Endothelial cell of coronary artery (primary cell): ENCODE measurements at places on chromosomes 1 and 21. TPM values are rescaled to one million over a fixed set of nuclear protein-coding genes. Genes with fewer than 3 reads are reported as not detected.

The COL9A2 gene
- 0.09 and 0.28 TPM in 2 replicates for total RNA-seq

The AK5 gene
- 7.4 and 10.6 TPM in 2 replicates for total RNA-seq

The RGSL1 gene
- total RNA-seq = not detected in 2 replicates

The UMODL1 gene
- not detected in 2 replicates for total RNA-seq

The FCAMR gene
- not detected in 2 replicates for total RNA-seq

The C1orf74 gene
- 2.2 and 2.7 TPM in 2 replicates for total RNA-seq

The TMEM79 gene
- 1.2 and 1.5 TPM in 2 replicates for total RNA-seq

The BEND5 gene
- total RNA-seq = not detected in 2 replicates

The PHLDA3 gene
- 50.0 and 55.7 TPM in 2 replicates for total RNA-seq

The AMPD1 gene
- total RNA-seq = not detected in 2 replicates

The STYXL2 gene
- not detected in 2 replicates for total RNA-seq

The CBR3 gene
- 5.7 and 11.1 TPM in 2 replicates for total RNA-seq

The RRP1B gene
- 24.6 and 28.8 TPM in 2 replicates for total RNA-seq

The OR10Z1 gene
- not detected in 2 replicates for total RNA-seq

The NBPF20 gene
- 2.6 and 3.7 TPM in 2 replicates for total RNA-seq

The ARTN gene
- total RNA-seq = 0.09 TPM in 1 of 2 replicates, not detected in the other

The GNG4 gene
- not detected in 2 replicates for total RNA-seq

The AMY1A gene
- total RNA-seq = not detected in 2 replicates

The AKNAD1 gene
- not detected in 2 replicates for total RNA-seq

The IL22RA1 gene
- under 0.01 TPM in 1 of 2 replicates, not detected in the other for total RNA-seq

The TMEM59 gene
- total RNA-seq = 189 and 340 TPM in 2 replicates

The KRTAP26-1 gene
- total RNA-seq = not detected in 2 replicates

The KCNJ15 gene
- 0.09 and 0.18 TPM in 2 replicates for total RNA-seq

The FAM110D gene
- total RNA-seq = 2.5 and 4.0 TPM in 2 replicates

The KIAA1614 gene
- total RNA-seq = 1.1 and 3.3 TPM in 2 replicates

The KCNK2 gene
- under 0.01 TPM in 1 of 2 replicates, not detected in the other for total RNA-seq

The OLIG2 gene
- not detected in 2 replicates for total RNA-seq

The KCNA2 gene
- not detected in 2 replicates for total RNA-seq

The AMY1C gene
- not detected in 2 replicates for total RNA-seq

The S100A5 gene
- total RNA-seq = not detected in 2 replicates

The SPRR2D gene
- not detected in 2 replicates for total RNA-seq

The PADI4 gene
- total RNA-seq = not detected in 2 replicates

The PADI3 gene
- not detected in 2 replicates for total RNA-seq
